ENCODE measurements at places on chromosomes 13 and 19.

DNA sequence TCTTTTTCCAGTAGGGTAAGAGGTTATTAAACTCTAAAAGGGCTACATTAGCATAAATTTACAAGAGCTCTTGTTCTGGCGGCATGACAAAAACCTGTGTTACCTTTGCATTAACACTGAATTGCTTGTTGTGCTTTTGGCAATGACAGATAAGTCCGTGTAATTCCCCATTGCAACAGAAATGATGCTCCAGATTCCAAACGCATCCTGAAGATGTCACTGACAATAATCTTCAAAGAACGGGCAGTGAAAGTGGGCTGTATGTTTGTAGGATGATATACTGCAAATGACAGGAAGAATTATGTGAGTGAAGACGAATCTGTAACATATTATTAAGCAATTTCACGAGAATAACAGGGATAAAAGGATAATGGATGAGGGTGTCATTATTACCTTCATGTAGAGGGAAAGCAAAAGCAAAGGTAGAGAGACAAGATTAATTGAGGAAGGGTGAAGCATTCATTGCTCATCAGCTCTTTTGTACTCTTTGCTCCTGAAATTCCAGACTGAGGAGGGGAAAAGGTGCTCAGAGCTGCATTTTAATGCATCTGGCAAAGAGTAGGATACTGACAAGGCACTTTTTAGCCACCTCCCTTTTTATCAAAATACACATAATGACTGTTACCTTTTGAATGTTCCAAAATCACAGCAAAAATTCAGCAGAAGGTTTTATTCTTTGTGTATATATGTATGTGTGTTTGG is 38.5 kb upstream of the MAB21L1 start:
- DNase-seq = no peak

- DNase-seq = no peak
Measured at GRCh38 chr19:45115809-45116615, 23.0 kb downstream of the PPP1R37 start.

GRCh38 chr19:37346091-37346490 is 24.8 kb upstream of the ZNF527 start:
- DNase-seq = no peak

DNA sequence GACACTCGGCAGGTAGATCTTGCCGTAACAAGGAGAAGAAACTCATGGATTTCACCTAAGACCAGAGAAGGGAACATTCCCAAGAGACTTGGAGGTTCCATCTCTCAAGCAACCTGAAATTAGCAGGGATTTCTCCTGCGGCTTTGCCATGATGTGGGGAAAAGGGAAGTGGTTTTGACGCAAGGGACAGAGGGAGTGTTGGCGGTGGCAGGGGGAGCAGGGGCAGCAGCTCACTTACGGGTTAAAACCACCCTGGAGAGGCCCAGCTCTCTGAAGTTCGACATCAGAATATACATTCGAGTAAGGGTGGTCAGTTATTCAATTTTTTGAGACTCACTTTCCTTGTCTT is 76.1 kb upstream of the POMP start:
- DNase-seq = no peak

DNA sequence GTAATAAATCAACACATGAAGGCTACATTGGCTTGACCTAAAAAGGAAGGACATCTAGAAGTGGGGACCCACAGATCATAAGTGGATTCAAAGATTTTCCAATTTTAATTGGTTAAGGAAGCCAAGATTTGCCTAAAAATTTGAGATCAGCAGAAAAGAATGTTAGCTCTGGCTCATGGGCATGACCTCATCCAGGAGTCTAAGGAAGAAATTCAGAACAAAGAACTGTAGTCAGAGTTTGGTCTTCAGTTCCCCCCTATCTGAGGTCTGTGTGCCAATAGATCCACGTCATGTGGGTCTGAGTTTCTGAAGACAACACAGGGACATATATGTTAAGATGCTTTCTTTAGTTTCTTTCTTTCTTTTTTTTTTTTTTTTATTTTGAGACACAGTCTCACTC is 648.8 kb upstream of the SPRY2 start:
- no peak for DNase-seq

DNA sequence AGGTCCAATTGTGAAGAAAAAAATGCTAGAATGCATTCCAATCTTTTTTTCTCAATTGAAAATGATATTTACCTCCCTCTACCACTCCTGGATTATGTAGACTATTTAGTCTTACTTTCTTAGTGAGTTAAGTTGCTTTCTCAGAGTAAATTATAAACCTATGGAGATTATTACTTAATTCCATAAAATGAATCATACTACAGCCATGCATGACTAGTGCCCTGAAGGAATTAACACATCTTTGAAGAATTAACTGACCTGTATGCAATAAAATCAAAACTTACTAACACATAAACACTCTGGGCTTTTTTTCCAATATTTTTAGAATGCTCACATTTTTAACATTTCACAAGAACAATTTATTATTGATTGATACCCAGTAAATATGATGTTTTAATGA is 379.4 kb upstream of the DACH1 start:
- DNase-seq = no peak

- DNase-seq = no peak
Measured at GRCh38 chr19:28039677-28040381, 1173.1 kb downstream of the UQCRFS1 start.

- no peak for DNase-seq
Measured at GRCh38 chr19:33948651-33949335, 152.1 kb downstream of the KCTD15 start.

DNA sequence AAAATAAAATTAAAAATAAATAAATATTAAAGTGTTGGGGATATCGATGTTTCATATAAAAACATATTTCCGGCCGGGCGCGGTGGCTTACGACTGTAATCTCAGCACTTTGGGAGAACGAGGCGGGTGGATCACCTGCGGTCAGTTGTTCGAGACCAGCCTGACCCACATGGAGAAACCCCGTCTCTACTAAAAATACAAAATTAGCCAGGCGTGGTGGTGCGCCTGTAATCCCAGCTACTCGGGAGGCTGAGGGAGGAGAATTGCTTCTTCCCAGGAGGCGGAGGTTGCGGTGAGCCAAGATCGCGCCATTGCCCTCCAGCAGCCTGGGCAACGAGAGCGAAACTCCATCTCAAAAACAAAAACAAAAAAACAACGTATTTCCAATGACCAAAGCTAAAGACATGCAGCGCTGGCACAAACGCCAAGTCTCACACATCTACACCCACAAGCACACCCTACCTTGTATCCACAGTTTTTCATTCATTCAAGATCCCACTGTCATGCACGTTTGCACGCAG is 907 bp downstream of the ZNF569 start:
- DNase-seq = no peak

DNA sequence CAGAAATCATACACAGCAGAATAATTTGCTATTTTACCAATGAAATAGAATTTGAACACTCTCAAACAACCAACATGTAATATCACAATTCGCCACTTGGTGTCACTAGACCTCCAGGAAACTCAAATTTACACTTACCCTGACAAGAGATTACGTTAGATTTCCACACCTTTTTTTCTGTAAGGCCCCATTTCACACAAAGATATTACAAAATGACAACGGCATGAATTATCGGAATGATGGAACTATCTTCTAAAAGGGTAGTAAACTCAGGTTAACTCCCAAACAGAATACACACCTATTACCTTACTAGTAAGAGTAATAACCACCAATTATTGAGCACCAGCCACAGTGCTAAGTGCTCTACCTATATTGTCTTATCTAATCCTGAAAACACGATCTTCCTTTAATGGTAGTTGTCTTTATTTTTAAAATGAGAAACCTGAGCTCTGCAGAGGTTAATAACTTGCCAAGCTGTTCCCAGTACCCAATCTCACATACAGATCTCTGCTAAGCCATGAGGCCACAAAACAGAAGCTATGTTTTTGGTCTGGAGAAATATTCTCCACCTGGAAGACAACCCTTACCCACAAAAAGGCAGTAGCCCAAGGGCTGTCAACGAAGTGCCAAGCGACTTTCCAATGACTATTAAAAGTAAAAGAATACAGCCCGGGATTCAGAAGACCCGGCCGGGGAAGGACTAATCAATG is 152.4 kb downstream of the DCLK1 start:
- DNase-seq = peak; percentile 31

- DNase-seq = no peak
Measured at GRCh38 chr13:102311901-102312300, 89.9 kb downstream of the FGF14 start.

GRCh38 chr19:1132552-1133383 is 29.0 kb downstream of the GPX4 start:
- DNase-seq = no peak

- no peak for DNase-seq
Measured at GRCh38 chr19:36169084-36169760, 17.0 kb upstream of the COX7A1 start.

DNA sequence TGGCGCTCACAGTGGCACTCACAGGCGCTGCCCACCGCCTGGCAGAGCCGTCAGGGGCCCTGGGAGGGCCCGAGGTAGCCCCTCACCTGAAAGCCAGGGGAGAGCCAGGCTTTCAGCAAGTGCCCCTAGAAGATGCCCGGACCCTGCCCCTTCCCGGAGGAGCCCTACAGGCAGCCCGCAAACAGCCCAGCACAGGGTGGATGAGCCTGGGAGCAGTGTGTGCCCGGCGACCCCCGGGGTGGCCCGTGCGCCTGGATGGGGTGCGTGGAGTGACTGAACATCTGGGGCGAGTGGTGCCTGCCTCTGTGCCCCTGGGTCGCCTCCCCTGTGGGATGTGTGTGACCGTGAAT is 1.4 kb downstream of the CRLF1 start:
- no peak for DNase-seq

Measured in uterus (tissue), 4 donors.